ENCODE measurements at places on chromosomes 13 and 19.

DNA sequence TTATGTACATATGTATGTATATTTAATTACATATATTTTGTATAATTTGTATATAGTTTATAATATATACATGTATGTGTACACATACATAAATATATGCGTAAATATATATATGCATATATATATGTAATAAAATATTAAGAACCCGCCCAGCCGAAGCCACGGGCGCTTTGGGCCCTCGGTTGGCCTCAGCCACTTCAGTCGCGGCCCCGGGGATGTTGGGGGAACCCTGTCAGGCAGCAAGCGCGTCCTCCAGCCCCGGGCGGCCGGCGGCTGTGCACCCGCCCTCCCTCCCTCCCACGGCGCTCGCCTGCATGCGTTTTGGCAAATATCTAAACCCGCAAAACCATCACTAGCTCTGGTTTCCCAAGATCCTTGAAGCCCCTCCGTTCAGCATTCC is 7.9 kb upstream of the ZNF606 start:
- DNase-seq = no peak

DNA sequence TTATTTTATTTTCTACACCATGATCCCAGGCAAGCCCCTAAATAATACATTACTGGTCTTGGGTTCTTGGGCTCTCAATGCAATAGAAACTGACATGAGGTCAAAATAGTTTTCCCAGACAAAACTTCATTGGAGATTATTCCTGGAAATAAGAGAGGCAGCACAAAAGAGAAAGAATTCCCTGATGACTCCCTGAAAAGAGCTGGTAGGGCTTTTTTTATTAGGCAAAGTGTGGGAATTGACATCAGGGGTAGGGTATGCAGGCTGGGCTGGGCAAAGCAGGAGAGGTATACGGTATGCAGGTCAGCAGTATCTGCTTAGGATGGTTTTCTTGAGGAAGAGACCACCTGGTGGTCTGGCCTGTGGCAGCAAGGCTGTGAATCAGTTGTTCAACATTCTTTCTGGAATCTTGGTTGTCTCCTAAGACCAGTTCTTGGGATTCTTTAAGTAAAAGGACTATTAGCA is 9.3 kb upstream of the IGFL3 start:
- no peak for DNase-seq

DNA sequence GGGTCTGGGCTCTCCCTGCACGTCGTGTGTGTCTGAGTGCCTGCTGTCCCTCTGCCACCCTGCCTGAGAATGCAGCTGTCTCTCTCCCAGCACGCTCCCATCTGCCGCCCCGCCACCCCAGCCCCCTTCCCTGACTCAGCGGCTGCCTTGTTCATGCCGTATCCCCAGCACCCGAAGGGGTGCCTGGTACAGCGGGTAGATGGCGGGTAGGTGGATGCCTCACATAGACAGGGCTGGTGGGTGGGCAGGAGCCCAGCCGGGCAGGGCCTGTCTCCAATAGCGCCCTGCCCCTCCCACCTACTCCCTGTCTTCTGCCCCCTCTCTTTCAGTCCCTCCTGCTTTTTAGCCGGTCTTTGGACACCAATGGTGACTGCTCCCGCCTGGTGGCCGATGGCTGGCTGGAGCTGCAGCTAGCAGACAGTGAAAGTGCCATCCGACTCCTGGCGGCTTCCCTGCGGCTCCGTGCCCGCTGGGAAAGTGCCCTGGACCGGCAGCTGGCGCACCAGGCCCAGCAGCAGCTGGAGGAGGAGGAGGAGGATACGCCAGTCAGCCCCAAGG is 30.3 kb downstream of the DHX34 start:
- DNase-seq = no peak

DNA sequence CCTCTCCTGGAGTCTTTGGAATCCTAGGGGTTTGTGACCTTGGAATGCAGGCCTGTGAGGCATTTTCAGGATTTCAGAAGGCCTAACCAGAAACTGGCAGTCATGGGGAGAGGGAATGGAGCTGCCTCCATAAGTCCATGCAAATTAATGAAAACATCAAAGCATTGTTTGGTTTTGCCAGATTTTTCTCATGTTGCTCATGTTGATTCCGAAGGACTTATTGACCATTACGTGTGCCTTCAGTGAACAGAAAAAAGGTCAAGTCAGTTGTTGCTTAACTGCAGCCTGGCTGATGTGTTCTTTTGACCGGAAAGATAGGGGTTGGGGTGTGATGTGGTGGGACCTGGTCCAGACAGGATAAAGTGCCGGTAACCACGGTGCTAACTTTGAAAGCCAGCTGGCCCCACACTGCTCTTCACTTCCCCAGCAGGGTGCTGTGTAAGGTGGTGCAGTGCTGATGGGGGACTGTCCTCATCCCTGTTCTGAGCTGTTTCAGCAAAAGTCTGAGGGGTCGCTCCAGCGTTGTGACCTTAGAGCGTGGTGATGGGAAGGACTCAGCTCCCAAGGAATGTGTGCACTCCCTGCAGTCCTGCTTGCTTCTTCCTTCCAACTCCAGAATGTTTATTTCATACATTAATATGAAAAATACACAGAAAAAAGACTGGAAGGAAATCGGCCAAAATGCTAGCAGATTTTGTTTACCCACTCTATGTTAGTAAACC is 3.5 kb downstream of the RNF113B start:
- DNase-seq = no peak

DNA sequence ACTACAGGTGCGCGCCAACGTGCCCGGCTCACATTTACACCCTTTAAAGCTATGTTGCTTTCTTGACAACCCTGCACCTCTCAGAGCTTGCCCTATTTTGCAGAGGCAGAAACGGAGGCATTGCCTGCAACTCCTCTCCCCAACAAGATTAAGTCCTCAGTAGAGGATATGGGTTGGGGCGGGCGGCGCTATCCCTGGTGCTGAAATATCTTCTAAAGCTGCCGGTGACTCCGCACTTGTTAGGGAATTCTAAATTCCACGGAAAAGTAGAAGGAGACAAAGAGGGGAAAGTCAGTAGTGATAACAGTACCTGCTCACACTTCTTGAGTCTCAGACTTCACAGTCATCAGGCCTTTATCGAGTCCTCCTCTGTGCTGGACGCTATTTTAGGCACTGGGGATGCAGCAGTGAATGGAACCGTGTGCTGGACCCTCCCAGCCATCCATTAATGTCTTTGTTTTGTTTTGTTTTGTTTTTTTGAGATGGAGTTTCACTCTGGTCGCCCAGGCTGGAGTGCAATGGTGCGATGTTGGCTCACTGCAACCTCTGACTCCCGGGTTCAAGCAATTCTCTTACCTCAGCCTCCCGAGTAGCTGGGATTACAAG is 18.0 kb downstream of the SLC5A5 start:
- DNase-seq = no peak

GRCh38 chr19:49017041-49017665 is at the start of gene LHB:
LHB (minus strand) TSS chr19:49017091; CDS start chr19:49017081, 10 bp downstream.
- no peak for DNase-seq

DNA sequence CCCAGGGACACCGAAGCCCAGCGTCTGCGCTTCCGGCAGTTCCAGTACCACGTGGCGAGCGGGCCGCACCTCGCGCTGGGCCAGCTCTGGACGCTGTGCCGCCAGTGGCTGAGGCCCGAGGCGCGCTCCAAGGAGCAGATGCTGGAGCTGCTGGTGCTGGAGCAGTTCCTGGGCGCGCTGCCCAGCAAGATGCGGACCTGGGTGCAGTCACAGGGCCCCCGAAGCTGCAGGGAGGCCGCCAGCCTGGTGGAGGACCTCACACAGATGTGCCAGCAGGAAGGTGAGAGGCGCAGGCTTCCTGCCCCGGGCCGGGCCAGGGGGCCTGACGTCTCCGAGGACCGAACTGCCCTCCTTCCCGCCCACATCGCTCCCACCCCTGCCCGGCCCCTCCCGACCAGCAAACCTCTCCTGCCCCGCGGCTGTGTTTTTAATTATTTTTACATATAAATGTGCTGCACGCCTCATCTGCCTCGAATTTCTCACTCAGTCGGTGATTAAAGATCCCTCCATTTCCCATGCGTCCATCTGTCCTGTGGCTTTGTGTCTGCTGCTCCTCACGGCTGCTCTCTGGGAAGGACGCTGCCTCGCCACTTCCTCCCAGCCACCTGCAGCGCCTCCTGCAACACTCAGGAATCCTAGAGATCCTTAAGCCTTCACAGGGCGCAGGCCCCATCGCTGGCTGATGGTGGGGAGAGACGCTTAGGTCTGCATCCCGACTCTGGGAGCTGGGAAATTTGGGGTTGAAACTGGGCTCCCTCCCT is 4.3 kb downstream of the ZSCAN1 start:
- DNase-seq = no peak

DNA sequence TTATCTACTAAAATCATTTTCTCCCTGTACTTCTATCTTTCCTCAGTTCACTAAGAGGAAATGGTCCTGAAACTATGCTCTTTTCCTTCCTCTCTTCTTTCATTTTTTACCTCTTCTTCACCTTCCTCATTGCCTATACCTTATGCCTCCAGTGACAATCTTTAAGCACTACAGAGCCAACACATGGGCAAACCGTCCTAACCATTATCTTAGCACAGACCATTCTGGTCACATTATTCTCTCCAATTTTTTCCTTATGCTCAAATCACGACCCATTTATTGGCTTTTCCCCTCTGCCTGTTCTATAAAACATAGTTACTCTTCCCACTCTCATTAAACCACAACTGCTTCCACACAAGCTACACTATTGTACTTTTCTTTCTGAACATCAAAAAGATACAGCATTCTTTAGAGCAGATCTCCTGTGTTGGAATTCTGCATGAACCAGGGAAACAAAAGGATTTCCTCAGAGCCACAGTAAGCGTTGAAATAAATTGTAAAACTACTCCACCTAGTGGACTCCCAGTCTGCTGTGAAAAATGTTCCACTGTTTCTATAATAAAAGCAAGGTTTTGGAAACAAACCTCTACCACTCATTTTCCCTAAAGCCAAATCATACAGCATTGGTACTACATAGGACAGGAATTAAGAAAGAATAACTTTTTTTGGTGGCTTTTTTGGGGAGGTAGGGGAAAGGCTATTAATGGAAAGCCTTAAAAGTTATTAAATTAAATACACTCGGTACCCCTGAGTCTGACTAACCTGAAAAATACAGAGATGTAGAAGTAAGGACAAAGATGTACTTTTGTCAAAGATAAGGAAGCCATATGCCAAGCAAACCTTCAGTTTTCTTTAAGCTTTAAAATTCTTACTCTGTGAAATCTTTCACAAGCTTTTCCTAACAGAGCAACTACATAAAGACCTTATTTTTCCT is 19.5 kb downstream of the NUFIP1 start:
- no peak for DNase-seq

DNA sequence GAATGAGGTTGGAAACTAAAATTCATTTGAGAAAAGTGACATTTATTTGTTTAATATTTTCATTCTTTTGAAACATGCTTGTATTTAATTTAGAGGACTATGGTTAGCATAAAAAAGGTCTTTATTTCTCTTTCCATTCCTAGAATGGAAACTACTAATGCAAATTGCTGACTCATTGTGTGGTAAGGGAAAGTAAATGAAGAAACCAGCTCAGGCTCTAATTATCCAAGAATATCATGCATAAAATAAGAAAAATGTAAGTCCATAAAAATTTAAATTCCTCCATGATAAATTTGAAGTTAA is 777.0 kb upstream of the SLITRK1 start:
- DNase-seq = no peak

DNA sequence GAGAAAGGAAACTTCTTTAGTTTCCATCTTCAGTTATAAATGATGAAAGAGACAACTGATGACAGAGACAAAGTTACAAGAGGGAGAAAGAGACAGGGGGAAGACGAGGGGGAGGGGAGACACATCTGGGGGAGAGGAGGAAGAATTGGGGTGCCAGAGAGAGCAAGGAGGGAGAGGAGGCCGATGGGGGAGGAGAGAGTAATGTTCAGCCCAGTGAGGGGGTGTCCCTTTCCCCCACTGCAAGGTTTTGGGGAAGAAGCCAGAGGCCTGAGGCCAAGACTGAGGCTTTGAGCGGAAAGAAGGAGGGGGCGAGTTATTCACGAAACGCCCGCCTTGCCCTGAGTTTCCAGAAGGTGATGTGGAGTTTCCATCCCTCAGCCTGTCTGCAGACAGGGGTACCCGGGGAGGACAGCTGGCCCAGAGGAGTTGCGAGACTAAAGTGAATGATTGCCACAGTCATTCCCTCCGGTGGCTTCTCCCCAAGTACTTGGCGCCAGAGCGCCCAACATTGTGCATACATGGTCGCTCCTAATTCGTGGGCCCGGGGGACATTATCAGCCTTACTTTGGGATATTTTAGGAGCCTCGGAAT is 558 bp upstream of the PPAN start:
- peak; percentile 80 for DNase-seq

DNA sequence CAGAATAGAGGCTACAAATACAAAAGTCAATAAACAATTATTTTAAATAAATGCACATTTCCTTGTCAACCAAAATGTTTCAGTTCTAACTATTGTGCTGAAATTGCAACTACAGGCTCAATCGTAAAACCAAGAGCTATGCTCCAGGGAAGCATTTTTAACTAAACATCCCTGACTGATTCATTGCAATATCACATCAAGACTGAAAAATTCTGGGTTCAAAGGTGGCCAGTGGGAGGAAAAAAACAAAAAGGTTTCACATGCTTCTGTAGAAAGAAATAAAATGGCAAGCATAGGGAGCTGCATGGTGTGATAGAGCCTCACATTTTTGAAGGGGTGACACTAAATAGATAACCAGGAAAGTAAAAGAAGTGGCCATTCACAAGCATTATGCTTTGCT is 862.8 kb downstream of the PCDH9 start:
- no peak for DNase-seq

GRCh38 chr13:21673789-21674489 is 3.1 kb downstream of the FGF9 start:
- DNase-seq = no peak

GRCh38 chr13:74210693-74211393 is 76.6 kb upstream of the KLF12 start:
- DNase-seq = no peak

DNA sequence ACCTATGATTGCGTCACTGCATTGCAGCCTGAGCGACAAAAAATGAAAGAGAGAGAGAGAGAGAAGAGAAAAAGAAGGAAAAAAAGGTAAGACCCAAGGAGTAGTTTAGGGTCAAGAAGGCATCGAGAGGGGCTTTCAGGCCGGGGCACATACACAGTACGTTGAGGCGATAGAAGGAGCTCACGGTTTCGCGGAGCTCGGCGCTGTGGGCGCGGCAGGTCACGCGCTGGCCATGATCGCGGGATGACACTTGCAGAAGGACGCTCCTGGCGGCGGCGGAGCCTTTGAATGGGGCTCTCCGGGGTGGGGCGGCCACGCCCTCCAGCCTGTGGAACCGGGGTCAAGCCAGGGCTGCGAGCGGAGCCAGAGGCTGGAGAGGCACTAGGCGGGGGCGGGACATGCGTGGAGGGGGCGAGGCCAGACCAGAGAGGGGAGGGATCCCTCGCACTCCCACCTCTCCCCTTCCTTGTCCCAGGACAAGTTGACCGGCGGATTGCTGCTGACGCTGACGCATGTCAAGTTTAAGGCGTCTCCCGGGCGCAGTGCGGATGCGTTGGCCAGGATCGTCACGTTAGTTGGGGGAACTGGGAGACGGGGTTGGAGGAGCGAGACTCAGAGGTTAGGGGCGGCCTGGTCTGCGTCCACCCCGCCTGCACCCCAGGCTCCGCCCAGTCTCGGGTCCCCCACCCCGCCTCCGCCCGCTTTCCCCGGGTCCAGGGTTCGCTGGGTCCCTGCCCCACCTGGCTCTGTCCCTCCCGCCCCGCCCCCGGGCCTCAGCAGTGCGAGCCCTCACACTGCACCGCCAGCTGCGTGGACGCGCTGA is 6.9 kb downstream of the NPHS1 start:
- no peak for DNase-seq

Measured in stimulated activated CD8-positive, alpha-beta memory T cell treated with anti-CD3 and anti-CD28 coated beads, Interleukin-7, amount 100 ng/mL, for 4 hours (primary cell).